NCI-H1930 (cell line): ENCODE measurements at places on chromosomes 13 and 19.
A peak's percentile ranks its signal among the peaks of the same experiment; 100 is the strongest.

DNA sequence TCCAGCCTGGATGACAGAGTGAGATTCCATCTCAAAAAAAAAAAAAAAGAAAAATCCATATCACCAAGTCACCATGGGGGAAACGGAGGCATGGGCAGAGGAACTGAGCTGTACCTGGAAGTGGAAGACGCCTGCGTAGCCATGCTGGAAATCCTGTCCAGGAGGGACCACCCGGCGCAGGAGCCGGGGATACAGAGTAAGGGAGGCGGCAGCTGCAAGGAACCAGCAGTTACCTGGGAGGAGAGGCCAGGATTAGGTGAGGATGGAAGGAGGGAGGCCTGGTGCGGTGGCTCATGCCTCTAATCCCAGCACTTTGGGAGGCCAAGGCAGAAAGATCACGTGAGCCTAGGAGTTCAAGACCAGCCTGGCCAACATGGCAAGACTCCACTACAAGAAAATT, 2.0 kb downstream of the CAPN12 start:
- no peak for DNase-seq

- no peak for DNase-seq
Observed at GRCh38 chr13:39893808-39894207, 238.3 kb downstream of the COG6 start.

- no peak for DNase-seq
Observed at GRCh38 chr13:32984857-32985626, 31.2 kb upstream of the KL start.

- DNase-seq, result peak; percentile 25
Observed at GRCh38 chr13:23159205-23159759, 21.5 kb upstream of the SGCG start.

DNA sequence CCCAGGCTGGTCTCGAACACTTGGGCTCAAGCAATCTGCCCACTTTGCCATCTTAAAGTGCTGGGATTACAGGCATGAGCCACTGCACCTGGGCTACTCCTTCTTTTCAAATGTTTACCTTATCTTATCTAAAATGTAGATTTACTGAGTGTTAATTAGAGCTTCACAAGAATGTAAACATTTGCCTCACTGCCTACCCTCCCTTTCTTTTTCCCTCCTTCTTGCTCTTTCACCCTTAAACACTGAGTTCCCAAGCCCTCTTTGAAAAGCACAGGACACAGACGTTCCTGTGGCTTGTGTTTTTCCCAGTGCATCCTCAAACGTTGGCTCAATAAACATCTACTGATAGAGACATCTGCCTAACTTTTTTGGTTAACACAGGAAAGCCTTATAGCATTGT, 32.7 kb upstream of the CYSLTR2 start:
- DNase-seq, result no peak

- no peak for DNase-seq
Observed at GRCh38 chr19:48833977-48834376, 2.3 kb downstream of the HSD17B14 start.

DNA sequence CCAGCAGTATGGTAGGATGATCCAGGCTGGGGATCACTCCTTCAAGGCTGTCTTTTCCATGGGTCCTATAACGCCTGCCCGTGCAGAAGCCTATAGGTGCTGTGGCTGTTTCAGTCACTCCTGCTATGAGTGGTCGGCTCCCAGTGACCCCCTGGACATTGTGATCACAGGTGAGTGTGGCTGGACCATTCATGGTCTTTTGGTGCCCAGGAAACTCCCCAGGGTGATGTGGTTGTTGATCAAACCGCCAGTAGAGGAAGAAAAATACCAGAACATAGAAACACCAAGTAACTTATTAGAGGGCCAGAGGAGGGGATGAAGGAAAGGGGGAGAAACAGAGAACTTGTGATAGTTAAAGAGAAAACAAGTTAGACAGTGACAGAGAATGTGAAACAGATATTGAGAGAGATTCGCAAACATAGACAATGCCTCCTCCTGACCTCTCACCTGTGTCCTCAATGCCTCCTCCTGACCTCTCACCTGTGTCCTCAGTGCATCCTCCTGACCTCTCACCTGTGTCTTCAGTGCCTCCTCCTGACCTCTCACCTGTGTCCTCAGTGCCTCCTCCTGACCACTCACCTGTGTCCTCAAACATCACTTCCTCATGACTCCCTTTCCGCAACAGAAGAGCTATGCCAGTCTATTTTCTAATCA, 19.4 kb downstream of the LAIR2 start:
- no peak for DNase-seq

GRCh38 chr13:49000247-49000646, 24.5 kb downstream of the FNDC3A start:
- no peak for DNase-seq

- no peak for DNase-seq
Observed at GRCh38 chr19:58304748-58305064, 471 bp upstream of the ERVK3-1 start.

DNA sequence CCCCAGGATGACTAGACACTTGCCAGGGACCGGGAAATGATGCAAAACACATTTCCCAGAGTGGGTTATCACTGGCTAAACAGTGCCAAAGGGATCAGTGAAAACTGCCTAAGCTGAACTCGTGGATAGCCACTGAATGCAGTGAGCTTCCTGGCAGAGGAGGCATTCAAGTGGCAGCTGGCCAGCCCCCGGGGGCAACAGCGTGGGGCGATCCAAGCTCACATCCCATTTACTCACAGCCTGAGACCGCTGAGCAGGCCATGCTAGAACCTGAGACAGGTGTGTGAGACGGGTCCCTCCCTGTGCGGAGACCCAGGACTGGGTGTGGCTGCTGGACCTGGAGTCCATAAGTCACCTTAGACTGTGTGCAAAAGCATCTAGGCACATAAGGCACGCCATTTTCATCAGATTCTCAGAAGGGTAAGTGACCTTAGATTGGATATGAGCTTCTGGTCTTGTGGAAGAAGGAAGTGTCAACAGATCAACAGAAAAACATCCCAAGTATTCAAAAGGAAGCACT, 51.9 kb upstream of the SLC15A1 start:
- DNase-seq, result no peak

GRCh38 chr13:101570410-101570809, 117.9 kb downstream of the ITGBL1 start:
- no peak for DNase-seq
